Stimulated activated CD4-positive, alpha-beta T cell treated with anti-CD3 and anti-CD28 coated beads, TNF-alpha, amount 100 ng/mL, for 4 hours (primary cell): ENCODE measurements at places on chromosomes 13 and 19.

DNA sequence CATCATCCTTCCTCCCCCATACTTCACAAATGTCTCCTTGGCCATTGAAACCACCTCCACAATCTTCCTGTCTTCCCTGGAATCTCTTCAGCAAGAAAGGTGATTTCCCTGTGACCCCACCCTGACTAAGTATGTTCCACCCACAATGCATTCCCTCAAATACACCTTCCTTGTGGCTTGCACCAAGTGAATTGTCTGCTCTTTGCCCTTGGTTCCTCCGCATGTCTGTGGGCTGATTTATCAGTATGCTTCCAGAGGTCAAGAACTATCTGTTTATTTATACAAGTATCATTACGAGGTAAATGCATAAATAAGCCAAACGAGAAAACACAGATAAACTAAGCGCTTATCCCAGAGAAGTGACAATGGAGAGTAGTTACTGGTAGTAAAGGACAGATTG is 45.4 kb upstream of the POMP start:
- no peak for DNase-seq

DNA sequence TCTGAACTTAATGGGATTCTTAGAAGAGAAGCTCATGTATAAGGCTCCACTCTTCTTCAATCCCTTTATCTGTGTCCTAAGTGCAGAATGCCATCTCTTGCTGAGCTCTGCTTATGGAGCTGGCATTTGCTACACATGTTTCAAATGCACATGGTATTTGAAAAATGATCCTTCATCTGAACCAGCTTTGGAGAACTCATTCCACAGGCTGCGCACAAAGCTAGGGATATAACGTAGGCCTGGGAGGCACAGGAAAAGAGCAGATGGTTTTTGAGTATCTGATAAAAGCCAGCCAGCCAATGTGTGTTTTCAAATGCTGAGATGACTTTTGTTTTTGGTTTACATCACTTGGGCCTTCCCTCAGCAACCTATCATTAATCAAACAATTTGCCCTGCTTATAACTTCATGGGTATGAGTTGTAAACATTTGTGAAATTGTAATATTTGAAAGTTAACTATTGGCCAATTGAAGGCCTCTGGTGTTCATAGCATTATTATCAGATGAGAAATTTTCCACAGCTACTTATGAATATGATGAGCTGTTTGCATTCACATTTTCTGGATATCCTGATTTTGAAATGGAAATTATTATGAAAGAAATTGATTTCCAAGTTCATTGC is 729.0 kb downstream of the FGF9 start:
- no peak for DNase-seq

DNA sequence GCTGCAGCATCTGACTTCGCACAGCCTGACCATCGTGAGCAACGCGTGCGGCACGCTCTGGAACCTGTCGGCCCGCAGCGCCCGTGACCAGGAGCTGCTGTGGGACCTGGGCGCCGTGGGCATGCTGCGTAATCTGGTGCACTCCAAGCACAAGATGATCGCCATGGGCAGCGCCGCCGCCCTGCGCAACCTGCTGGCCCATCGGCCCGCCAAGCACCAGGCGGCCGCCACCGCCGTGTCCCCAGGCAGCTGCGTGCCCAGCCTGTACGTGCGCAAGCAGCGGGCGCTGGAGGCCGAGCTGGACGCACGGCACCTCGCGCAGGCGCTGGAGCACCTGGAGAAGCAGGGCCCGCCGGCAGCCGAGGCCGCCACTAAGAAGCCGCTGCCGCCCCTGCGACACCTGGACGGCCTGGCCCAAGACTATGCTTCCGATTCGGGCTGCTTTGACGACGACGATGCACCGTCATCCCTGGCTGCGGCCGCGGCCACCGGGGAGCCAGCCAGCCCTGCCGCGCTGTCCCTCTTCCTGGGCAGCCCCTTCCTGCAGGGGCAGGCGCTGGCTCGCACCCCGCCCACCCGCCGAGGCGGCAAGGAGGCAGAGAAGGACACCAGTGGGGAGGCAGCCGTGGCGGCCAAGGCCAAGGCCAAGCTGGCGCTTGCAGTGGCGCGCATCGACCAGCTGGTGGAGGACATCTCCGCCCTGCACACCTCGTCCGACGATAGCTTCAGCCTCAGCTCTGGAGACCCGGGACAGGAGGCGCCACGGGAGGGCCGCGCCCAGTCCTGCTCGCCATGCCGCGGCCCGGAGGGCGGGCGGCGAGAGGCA is 13.6 kb downstream of the C19orf25 start:
- no peak for DNase-seq

- no peak for DNase-seq
Measured at GRCh38 chr19:38706792-38707511, 37.3 kb downstream of the CAPN12 start.

DNA sequence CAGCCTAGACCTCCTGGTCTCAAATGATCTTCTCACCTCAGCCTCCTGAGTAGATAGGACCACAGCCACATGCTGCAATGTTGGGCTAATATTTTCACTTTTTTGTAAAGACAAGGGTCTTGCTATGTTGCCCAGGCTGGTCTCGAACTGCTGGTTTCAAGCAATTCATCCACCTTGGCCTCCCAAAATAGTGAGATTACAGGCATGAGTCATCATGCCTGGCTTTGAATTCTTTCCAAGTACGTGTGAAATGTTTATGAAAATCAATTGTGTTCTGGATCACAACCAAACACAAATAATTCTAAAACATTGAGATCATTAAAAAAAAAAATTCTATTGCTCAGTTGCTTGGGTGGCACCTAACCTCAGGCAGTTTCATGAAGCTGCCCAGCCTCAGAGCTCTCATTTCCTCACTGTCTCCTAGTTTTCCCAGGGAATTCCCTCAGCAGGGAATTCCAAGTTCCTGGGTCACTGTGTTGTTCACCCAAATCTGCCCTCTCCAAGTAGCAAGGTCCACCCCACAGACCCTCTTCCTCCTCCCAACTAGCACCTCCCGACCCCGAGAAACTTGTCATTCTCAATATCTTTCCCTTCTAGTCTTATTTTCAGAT is 44.8 kb downstream of the ING1 start:
- no peak for DNase-seq

DNA sequence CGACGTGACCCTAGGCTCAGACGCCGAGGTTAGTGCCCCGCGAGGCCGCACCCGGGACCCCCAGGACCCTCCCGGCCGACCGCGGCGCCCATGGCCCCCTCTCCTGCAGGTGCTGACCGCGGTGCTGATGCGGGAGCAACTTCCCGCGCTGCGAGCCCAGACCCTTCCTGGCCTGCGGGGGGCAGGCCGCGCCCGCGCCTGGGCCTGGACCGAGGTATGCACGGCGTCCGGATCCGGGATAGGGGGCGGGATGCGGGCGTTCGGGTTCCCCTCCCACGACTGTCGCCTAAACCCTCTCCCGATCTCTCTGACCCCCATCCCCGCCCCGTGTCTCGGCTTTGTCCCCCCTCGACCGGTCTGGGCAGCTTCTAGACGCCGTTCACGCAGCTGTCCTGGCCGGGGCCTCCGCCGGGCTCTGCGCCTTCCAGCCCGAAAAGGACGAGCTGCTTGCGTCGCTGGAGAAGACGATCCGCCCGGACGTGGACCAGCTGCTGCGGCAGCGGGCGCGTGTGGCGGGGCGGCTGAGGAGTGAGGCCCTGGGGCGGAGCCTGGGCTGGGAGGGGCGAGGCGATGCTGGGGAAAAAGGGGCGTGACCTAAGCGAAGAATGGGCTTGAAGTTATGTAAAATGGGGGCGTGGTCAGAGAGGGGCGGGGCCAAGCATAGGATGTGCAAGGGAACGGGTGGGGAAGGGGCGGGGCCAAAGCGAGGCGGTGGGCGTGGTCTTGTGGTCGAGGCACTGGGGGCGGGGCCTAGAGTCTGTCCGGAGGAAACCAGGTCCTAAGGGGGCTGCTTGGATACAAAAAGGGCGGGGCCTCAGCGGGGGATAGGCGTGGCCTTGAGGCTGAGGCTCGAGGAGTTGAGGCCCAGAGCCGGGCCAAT is 16.0 kb upstream of the COLGALT1 start:
- peak; percentile 84 for DNase-seq

DNA sequence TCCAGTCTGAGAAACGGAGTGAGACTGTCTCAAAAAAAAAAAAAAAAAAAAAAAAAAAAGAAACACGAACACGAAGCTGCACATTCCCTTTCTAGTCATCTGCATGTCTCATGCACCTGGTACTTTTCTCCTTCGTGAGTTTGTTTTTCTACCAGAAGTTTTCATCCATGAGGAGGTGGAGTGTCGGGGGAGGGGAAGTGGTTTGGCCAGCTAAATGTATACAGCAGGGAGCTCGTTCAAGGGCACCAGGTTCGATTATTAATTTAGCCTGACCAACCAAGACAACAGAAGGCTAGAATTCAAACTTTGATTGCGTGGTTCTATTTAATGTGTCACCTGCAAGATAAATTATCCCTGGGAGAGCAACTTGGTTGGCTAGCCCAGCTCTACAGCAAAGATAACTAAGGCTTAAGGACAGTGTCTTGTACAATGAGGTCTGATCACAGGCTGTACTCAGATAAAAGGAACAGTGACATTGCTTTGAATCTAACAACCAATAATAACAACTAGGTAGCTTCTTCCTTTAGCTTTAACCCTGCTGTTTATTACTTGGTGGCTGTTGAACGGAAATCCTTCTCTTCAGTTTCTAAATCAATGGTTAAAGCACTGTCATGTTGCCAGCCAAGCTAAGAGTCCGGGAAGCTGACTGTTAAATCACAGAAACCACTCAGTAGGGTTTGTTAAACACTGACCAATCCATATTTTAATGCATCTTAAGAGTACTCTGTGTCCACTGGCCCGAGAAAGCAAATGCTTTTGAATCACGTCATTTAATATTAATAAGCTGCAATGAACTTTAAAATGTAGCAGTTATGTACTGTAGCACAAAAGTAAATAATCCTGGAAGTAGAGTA is 98.4 kb upstream of the STARD13 start:
- DNase-seq, result no peak

DNA sequence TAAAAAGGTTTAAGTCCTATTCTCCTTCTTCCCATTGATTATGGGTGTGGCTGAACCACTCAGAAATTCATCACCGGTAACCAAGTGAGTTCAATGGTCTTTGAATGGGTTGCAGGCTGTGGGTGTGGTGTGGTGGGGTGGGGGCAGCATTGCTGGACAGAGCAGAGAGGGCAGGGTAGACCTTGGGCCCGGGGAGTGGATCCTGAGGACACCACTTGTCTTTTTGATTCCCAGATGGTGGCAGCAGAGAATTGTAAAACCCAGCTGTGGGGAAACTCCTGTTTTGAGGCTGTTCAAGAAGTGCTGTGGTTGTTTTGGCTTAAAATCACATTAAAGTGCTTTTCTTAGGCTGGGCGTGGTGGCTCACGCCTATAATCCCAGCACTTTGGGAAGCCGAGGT is 45.8 kb upstream of the RGCC start:
- DNase-seq, result no peak

DNA sequence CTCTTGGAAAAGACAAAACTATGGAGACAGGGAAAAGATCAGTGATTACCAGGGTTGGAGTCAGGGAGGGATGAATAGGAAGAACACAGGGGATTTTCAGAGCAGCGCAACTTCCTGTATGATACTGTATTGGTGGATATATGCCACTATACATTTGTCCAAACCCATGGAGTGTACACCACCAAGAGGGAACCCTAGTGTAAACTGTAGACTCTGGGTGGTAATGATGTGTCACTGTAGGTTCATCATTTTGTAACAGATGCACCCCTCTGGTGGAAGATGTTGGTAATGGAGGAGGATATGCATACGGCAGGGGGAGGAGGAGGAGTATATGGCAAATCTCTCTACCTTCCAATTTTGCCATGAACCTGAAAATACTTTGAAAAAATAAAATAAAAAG is 68.1 kb downstream of the UFM1 start:
- DNase-seq, result no peak

DNA sequence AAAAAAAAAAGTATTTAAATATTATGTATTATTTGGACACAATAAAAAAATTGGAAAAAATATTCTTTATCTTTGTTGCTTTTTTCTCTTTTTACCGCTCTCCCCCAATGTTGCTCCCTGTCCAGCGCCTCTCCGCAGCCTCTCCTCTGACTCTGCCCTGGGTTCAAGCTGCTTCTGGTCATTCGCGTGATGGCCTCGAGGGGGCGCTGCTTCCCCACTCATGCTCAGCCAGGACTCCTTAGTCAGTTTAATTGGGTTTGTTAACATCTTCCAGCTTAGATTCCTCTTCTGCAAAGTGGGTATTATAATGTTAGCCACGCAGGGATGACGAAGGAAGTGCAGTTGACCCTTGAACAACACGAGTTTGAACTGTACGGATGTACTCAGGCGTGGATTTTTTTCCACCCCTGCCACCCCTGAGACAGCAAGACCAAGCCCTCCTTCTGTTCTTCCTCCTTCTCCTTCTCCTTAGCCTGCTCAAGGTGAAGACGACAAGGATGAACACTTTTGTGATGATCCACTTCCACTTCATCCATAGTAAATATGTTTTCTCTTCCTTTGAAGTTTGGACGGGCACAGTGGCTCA is 4.9 kb upstream of the NWD1 start:
- peak; percentile 4 for DNase-seq

DNA sequence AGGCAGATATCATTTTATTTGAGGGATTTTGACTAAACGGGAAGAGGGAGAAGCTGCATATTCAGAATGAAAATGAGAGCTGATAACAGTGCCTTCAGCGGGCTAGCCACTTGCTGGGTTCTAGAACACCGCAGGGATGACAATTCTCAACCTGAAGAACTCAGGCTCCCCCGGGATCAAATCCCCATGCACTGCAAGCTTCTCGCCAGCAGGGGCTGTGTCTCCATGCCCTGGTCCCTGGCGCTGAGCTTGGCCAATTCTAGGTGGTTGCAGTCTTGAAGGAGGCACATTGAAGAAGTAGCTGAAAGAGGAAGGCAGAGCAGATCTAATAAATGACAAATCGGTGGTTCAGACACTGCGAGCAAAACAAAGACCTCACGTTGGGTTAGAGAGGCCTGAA is 128.7 kb downstream of the UQCRFS1 start:
- DNase-seq, result no peak

GRCh38 chr19:45440873-45441654 is 17.3 kb upstream of the ERCC1 start:
- DNase-seq, result no peak

DNA sequence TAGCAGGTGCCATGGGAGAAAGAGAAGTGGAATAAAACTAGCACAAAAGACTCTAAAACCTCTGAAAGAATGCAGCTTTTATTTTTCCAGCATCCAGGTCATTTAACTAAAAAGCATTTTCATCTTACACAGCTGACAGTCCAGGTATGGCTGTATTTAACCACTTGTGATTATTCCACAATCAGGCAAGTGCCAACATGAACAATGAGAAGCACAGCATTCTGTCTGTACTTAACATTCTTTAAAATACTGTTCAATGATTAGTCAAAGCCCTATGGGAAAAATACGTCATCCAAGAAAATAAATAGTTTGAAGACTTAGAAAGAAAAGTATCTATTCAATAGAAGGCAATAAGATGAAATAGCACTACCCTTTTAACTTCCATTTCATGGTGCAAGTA is 246.9 kb downstream of the LIG4 start:
- no peak for DNase-seq

- DNase-seq, result no peak
Measured at GRCh38 chr13:72875233-72875632, 93.3 kb downstream of the PIBF1 start.

DNA sequence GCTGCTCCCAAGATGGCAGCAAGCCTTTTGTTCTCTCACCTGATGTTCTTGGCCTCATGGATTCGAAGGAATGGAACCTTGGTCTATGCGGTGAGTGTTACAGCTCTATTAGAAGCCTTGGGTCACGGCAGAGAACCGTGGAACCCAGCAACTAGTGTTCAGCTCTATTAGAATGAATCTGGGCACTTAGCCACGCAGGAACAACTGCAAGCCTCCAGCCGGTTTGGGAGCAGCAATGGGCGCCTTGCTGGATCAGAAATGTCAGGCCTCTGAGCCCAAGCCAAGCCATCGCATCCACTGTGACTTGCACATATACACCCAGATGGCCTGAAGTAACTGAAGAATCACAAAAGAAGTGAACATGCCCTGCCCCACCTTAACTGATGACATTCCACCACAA is 1100.7 kb upstream of the PRR20A start:
- DNase-seq, result no peak
